ENCODE measurements at places on chromosomes 5 and 9.

GRCh38 chr5:179322071-179323025 is 22.9 kb downstream of the ADAMTS2 start:
- no peak for DNase-seq

GRCh38 chr5:54547711-54548250 is 30.2 kb downstream of the SNX18 start:
- no peak for DNase-seq

GRCh38 chr9:136052472-136052880 is 42.6 kb downstream of the NACC2 start:
- DNase-seq: no peak

- DNase-seq: no peak
These were observed 35.0 kb upstream of the UNC5A start for GRCh38 chr5:176775409-176775808.

GRCh38 chr9:126481862-126482261 is 131.9 kb upstream of the LMX1B start:
- DNase-seq: no peak

- DNase-seq: no peak
These were observed 155.8 kb downstream of the BRINP1 start for GRCh38 chr9:119213471-119213870.

GRCh38 chr5:132086277-132086794 is 12.7 kb downstream of the CSF2 start:
- no peak for DNase-seq

Measured in GM12864 (cell line).